ENCODE measurements at places on chromosomes 1 and 21. TPM values are rescaled to one million over a fixed set of nuclear protein-coding genes. Genes with fewer than 3 reads are reported as not detected.

DNA sequence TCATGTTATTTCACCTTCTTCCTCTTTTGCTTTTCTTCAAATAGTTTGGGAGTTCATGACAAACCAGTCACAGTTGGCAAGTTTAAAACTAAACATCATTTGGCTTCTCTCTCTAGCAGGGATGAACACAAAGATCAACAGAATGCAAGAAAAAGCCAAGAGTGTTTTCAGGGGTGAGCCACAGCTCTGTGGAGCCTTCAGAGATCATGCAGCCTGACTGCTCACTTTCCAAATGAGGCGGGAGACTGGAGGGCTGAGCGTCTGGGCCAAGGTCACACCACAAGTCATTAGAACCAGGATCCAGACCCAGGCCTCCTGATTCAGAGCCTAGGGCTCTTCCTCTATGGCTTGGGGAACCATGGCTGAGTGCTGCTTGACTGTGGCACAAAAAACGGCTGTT is 2.7 kb downstream of the DPT start:
- no peak for DNase-seq

OLIG1 gene
- not detected for total RNA-seq

DNA sequence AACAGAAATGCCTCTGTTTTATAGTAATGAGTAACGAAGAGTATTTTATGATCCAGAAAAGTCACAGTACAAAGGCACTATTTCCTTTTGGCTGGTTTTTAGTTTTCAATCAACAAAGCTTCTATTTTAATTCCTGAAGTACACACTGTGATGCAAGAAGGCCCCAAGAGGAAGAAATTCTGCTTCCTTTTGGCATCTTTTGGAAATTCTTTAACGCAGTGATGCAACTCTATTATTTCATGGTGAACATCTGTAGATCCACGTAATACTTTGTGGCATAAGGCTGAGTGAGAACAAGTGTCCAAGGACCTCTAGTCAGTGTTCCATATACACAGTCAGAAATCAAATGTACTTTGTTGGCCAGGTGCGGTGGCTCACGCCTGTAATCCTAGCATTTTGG is 137.5 kb downstream of the TGFB2 start:
- DNase-seq, result no peak

DNA sequence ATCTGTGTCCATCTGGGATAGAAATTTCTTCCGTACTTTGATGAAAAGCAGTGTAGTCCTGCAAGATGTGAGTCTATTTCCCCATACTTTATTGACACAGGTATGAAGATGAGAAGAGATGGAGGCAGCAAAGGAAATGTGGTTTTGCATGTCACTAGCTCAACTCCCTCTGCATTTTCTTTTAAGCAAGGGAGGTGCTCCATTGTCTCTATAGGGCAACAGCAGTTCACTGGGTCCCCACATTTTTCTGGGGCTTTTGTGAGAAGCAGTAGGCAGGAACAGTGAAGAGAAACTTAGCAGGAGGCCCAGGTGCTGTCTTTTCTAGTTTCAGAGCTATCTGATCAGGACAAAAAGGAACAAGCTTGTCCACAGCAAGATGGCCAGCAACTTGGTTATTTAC is 37.1 kb downstream of the C21orf91 start:
- peak; percentile 61 for DNase-seq

DNA sequence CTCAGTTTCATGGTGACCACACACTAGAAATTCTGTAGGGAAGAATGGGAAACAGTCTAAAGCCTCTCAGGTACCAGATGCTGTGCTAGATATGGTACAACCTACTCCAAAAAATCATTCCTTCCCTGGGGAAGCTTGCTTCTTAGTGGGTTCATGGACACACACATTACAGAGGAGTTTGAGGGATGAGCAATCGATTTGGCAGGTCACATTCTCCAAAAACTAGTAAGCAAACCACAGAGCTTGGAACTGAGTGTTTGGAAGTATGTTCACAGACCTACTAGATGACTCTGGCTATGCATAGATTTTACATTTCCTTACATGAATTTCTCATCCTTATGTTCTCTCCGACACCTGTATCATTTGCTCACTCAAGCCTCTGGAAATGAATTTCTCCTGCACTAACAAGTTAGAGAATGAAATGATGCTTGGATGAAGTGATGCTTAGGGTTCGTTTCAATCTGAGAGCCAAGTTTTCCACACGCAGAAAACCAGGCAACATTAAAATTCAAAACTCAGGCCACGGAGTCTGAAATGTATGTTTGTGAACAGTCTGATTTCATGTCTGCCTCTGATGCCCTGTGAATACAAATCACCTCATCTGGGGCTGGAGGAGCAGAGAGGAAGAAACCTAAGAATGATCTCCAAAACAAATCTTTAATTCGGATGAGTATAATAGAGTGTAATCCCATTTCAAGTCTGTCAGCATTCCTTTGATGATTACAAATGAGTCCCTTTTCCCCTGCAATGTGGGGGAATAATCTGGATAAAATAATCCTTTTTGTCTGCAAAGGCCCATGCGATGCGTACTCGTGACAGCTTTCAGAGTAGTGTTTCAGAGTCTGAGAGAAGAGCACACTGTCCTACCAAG is 11.0 kb downstream of the EVA1C start:
- no peak for DNase-seq

DNA sequence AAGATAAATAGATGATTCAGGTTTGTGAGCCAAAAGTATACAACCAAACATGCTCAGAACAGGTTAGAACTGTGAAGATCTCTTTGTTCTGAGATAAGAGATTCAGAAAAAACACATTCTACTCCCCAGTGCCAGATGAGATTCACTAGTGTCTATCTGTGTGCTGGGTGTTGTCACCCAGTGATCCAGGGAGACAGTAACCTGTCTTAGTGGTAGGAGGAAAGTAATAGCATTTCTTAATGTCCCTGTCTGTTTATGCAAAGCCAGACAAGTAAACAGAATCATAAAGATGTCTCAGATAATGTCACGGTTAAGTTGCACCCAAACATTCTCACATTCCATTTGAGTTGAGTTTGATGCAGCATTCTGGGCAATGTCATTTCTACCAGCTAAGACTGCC is 18.9 kb upstream of the NKAIN1 start:
- DNase-seq, result no peak

- DNase-seq, result no peak
Observed at GRCh38 chr1:12542138-12542465, 75.9 kb downstream of the DHRS3 start.

- DNase-seq, result no peak
Observed at GRCh38 chr21:40839521-40839920, 7.4 kb downstream of the DSCAM start.

- no peak for DNase-seq
Observed at GRCh38 chr1:220149742-220150141, 55.8 kb downstream of the IARS2 start.

- no peak for DNase-seq
Observed at GRCh38 chr21:23111070-23111600, 2112.9 kb downstream of the NCAM2 start.

DNA sequence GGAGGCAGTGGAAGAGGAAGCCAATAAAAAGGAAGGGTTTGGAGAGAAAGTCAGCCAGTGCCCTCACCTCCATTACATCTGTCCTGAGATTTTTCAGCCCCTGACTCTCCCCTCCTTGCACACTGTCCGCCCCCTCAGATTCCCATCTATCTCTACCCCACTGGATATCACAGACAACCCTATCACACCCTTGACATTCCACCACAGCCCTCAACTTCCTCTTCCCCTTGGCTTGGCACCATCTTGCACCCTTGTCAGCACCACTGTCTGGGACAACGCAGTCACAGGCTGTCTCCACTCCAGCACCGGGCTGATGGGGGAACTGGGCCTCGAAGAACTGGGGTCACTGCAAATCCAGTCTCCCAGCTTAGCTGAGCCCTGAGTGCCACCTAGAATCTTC is 14.2 kb upstream of the PLEKHA6 start:
- DNase-seq, result no peak

GPR52 gene
- total RNA-seq, result 2.2 TPM

DNA sequence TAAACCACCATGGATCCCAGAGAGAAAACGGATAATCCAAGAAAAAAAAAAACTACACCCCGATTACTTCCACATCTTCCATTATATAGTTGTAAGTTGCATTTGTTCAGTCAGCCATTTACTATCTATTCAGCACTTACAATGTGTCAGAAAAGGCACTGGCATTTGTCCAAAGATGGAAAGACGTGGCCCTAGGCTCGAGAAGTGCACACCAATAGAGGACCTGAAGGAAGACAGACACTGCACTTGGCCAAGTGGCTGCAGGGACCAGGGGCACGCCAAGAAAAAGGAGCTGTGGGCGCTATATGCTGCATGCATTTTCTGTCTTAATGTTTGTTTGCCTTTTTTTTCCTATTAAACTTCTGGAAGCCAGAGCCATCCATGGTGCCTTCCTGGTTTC is 45.2 kb upstream of the LYST start:
- DNase-seq, result no peak

KMO gene
- 2.0 TPM for total RNA-seq

CYP4A22 gene
- not detected for total RNA-seq

DNA sequence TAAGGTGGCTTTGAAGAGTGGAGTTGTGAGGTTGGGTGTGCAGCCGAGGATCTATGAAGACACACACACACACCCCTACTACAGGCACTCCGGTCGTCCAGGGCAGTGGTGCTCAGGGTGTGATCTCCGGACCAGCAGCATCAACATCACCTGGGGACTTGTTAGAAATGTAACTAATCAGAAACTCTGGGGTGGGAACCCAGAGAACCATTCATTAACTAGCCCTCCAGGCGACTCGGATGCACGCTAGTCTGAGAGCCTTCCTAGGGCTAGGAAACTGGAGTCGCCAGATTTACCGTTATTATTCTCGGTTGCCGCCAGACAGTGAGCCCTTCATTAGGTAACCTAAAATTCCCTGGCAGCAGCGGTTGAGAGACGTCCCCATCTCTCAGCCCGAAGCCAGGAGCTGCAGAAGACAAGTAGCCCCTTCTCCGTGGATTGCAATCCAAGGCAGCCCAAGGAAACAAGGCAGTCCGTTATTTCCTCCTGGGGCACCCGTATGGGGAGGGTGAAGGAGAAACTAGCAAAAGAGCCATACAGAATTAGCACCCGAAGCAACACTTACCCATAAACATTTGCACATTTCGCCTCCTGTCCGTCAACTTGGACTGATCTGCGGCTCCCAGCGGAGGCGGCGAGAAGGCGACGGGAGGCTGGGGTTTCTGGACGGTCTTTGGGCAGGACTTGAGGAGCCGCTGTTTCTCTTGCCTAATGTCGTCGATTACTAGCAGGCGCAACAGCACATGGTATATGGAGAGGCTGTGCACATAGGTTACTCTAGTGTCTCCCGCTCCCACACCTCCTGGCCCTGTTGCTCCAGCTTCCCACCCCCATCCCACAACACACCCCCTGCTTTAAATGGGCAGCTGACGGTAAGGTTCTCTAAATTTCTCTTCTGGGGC is 2.9 kb upstream of the CCN1 start:
- no peak for DNase-seq

INKA2 gene
- not detected for total RNA-seq

GRCh38 chr1:119958223-119958622 is 61.9 kb upstream of the ADAM30 start:
- DNase-seq, result no peak

- DNase-seq, result no peak
Observed at GRCh38 chr1:95548211-95548610, 314.2 kb downstream of the RWDD3 start.

- no peak for DNase-seq
Observed at GRCh38 chr1:106620521-106620954, 435.9 kb upstream of the PRMT6 start.

DNA sequence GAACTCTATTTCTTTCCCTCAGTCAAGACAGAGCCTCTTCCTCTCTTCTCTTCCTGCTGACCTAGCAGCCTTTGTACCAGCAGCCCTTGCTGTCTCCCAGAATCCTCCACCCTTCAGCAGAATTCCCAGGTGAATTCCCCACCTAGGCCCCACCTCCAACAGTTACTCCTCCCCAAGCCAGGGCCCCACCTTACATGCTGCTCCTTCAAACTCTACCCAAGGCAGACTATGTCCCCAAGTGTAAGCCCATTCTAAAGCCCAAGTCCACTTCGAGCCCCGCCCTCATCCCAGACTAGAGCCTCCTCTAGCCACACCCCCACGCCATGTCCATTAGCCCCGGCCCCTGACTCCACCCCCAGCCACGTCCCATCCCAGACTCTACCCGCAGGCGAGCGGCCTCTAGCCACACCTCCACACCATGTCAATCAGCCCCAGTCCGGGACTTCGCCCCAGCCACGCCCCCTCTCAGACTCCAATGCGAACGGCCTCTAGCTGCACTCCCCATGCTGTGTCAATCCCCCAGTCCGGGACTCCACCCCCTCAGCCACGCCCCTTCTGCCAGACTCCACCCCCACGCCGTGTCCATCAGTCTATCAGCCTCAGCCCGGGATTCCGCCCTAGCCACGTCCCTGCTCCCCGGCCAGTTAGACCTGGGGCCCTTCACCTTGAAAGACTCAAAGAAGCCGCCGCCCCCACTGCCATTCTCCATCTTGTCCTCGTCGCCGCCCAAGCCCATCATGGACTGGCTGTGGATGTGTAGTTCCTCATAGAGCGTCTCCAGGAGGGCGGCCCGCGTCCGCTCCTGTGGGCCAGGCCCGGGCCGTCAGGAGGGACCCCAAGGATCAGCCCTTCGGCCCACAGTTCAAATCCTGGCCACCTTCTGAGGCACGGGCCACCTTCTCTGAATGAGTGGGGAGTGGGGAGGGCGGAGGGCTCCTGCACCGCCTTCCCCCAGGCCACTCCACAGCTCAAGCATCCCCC is 61.3 kb downstream of the RAP1GAP start:
- no peak for DNase-seq

TIE1 gene
- 0.35 TPM for total RNA-seq

DENND2D gene
- total RNA-seq, result 222 TPM

DNA sequence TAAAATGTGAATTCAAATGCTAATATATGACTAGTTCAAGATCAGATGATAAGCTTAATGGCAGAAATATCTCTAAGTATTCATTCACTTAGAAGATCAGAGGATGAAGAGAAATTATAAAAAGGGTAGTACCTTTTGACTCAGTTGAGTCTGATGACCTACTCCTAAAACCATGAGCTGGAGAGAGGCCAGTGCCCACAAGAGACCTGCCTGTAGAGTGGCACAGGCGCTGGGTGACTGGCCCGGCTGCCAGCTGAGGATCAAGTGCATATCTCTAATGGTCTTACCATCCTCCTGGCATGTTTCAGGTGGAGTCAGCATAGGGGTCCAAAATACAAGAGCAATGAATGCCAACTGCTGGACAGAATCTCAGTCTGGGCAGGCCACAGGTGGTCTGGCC is 14.1 kb downstream of the DDAH1 start:
- DNase-seq, result no peak

GRCh38 chr1:107525145-107525544 is 384.3 kb downstream of the NTNG1 start:
- no peak for DNase-seq

DNA sequence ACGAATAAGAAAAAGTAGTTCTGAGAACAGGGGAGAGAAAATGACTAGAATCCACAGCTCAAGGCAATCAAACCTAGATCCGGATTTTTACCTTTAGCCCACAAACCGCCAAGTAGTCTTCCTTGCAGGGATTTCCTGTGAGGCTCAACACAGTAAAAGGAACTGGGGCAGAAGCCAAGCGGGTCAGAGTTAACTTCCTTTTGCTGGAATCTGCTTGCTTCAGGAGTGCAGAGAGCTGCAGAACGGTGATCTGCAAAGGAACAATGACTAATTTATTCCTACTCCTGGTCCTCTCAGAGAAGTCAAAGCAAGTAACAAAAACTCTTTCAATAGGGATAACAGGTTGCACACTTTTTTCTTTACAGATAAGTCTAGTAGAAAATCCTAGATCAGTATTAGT is 53.4 kb downstream of the UBR4 start:
- DNase-seq, result no peak

CELA3B gene
- not detected for total RNA-seq
